ENCODE measurements at places on chromosomes 6 and 20.

- no peak for DNase-seq
These were observed 8.4 kb downstream of the FOXS1 start for GRCh38 chr20:31836853-31837608.

- DNase-seq, result no peak
These were observed 630.3 kb upstream of the MAN1A1 start for GRCh38 chr6:119979862-119980261.

DNA sequence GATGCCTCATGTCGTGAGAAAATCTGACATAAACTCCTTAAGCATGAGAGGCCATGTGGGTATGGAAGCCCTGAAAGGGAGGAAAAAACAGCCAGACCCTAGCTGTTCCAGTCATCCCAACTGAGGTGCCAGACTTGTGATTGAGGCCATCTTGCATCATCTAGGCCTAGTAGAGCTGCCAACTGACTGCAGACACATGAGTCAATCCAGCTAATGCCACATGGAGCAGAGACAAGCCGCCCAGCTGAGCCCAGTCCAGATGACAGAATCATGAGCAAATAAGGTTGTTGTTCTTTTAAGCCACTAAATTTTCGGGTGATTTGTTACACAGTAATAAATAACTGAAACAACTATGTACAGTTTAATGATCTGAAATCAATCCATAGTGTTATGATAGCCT, 680.9 kb downstream of the MAFB start:
- no peak for DNase-seq

GRCh38 chr6:111367393-111368088, 115.5 kb downstream of the REV3L start:
- DNase-seq, result no peak

DNA sequence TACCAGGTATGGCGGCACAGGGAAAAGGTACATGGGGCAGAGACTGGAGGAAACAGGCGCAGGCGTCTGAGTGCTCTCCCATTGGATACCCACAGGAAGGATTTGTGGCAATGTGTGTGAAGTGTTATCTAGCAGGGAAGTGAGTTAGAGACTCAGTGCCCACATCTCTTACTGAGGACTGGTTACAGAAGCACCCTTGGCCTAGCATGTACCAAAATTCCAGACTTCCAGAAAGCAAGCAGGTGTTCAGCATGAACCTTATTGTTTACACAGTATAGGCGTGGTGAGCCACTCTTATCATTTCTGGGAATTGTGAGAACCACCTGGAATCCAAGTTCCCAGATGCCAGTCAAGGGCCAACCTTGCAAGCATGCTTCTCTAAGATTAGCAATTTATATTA, 14.2 kb downstream of the MANBAL start:
- DNase-seq, result no peak

- no peak for DNase-seq
These were observed 26.0 kb downstream of the PTPRK start for GRCh38 chr6:128494440-128494839.

DNA sequence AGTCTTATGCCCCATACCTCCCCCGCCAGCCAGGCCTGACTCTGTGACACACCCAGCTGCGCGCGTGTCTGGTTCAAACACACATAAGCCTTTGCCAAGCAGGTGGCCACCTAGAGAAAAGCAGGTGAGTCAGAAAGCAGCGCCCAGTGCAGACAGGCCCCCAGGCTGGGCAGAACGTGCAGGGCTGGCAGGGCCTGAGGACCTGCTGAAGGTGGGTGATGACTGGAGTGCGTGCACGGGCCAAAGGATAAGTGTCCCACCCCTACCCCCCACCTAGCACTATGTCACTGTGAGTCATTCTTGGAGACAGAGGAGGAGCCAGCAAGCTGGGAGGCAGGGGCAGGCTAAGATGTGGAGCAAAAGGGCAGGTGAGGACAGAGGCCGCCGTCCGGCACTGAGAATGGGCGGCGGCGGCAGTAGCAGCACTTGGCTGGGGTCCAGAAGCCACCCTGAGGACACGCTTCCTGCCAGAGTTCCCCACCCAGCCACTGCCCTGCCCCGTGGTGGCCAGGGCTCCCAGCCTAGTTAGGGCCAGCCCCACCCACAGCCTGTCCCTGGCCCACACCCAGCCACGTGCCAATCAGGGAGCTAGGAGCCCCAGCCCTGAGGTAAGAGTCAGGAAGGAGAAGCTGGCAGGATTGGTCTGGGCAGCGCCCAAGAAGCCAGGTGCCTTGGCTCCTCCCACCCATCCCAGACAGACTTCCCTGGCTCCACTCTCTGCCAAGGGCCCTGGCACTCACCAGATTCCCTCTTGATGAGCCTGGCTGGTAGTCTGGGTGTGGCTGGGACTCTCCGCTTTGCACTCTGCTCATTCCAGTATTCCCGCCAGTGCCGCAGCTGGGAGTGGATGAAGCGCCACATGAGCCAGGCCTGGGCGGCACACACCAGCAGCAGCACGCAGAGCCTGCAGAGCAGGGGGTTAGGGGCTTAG, 72.7 kb downstream of the TRAM2 start:
- DNase-seq, result no peak

GRCh38 chr6:154378518-154378917, 21.9 kb upstream of the IPCEF1 start:
- no peak for DNase-seq

DNA sequence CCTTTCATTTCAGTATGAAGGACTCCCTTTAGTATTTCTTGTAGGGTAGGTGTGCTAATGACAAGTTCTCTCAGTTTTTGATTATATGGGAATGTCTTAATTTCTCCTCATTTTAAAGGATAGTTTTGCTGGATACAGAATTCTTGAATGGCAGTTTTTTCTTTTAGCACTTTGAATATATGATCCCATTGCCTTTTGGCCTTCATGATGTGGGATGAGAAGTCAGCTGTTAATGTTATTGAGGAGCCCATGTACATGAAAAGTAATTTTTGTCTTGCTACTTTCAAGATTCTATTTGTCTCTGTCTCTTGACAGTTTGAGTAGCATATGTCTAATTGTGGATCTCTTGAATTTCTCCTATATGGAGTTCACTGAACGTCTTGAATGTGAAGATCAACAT, 30.9 kb downstream of the RSPH3 start:
- DNase-seq, result no peak
